ENCODE measurements at places on chromosomes 12 and 14. TPM values are rescaled to one million over a fixed set of nuclear protein-coding genes. Genes with fewer than 3 reads are reported as not detected.

SPATS2 gene
- total RNA-seq = 34.1 TPM

GPR137C gene
- 0.49 TPM for total RNA-seq

CLEC4E gene
- not detected for total RNA-seq

FAM222A gene
- total RNA-seq = 0.54 TPM

ITGB7 gene
- total RNA-seq = 0.54 TPM

IQSEC3 gene
- 0.41 TPM for total RNA-seq

TPPP2 gene
- total RNA-seq = not detected

BBOF1 gene
- total RNA-seq = 9.8 TPM

PAX9 gene
- not detected for total RNA-seq

TMEM132C gene
- not detected for total RNA-seq

MBD6 gene
- 4.2 TPM for total RNA-seq

MIPOL1 gene
- 12.5 TPM for total RNA-seq

AMDHD1 gene
- 0.63 TPM for total RNA-seq

DYNC1H1 gene
- total RNA-seq = 376 TPM

SERPINA3 gene
- total RNA-seq = 13.6 TPM

CEBPE gene
- total RNA-seq = not detected

EP400 gene
- 14.7 TPM for total RNA-seq

ARMH4 gene
- total RNA-seq = 4.2 TPM

PIK3C2G gene
- total RNA-seq = 0.09 TPM

DYRK2 gene
- 23.8 TPM for total RNA-seq

C14orf39 gene
- total RNA-seq = 0.18 TPM

MON2 gene
- total RNA-seq = 66.1 TPM

GRIN2B gene
- total RNA-seq = not detected

CCDC38 gene
- total RNA-seq = not detected

MYH6 gene
- not detected for total RNA-seq

NOS1 gene
- not detected for total RNA-seq

RBP5 gene
- total RNA-seq = not detected

PLD4 gene
- total RNA-seq = 0.16 TPM

PACS2 gene
- total RNA-seq = 48.6 TPM

MMP14 gene
- 258 TPM for total RNA-seq

TMTC1 gene
- 12.8 TPM for total RNA-seq

NRIP2 gene
- total RNA-seq = not detected

ALDH2 gene
- 23.1 TPM for total RNA-seq

GUCY2C gene
- total RNA-seq = not detected

PIP4P1 gene
- 25.3 TPM for total RNA-seq

TRPV4 gene
- 0.25 TPM for total RNA-seq

TEX52 gene
- total RNA-seq = not detected

DLGAP5 gene
- total RNA-seq = 23.8 TPM

TMEM253 gene
- total RNA-seq = 0.27 TPM

ACVRL1 gene
- total RNA-seq = 56.5 TPM

ALG10B gene
- total RNA-seq = 5.6 TPM

DPPA3 gene
- total RNA-seq = not detected

KRT75 gene
- total RNA-seq = not detected
